ENCODE measurements at places on chromosomes 11 and 22. TPM values are rescaled to one million over a fixed set of nuclear protein-coding genes. Genes with fewer than 3 reads are reported as not detected.

The RIC3 gene
- total RNA-seq, result 13.9 TPM

The OR5P2 gene
- not detected for total RNA-seq

The GLYAT gene
- not detected for total RNA-seq

The CALCA gene
- not detected for total RNA-seq

The MS4A14 gene
- total RNA-seq, result not detected

The OLFML1 gene
- total RNA-seq, result not detected

The EHBP1L1 gene
- 98.8 TPM for total RNA-seq

The KCNQ1 gene
- 10.9 TPM for total RNA-seq
